ENCODE measurements at places on chromosomes 5 and 9.

GRCh38 chr9:32092031-32092430, 292.4 kb upstream of the ACO1 start:
- no peak for DNase-seq

DNA sequence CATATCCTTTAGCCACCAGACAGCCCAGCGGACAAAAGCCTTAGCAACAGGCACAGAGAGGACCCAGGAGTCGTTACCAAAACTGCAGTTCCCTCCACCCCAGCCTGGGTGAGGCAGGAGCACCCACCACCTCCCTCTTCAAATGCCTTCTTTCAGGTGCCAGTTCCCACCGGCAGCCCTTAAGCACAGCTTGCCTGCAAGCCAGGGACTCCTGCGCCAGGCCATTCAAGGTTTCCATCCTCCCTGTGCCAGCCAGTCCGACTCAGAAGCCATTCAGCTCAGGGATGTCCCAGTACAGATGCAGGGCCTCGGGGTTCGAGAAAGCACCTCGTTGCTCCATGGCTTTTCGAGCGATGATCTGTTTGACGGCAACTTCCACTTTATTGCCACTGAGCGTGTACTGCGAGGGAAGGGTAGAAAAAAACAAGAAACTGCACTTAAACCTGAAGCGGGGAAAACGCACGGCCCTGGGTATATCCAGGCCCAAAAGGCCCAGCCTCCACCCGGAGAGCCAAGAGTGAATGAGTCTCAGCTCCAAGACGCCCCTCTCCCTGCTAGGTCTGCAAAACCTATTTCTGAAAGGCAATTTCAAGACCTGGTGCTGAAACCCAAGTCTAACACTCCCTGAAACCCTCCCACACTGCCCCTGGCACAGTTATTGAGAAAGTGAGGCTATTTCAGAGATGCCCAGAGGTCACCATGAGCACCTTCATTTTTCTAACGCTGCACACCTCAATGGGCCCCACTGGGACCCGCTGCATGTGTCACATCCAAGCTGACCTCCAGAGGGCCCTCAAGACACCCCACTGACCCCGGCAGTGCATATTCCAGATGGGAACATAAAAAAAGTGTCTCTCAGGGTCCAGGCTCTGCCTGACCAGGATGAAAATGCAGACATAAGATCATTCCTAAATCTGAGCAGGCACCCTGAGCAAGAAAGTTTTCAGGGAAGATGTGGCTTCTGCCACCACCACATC, 36.8 kb upstream of the ZNF354A start:
- no peak for DNase-seq

GRCh38 chr9:20152151-20152725, 363.4 kb upstream of the SLC24A2 start:
- DNase-seq = peak; percentile 15

GRCh38 chr9:126615245-126615790, 1.6 kb downstream of the LMX1B start:
- peak; percentile 70 for DNase-seq

- peak; percentile 22 for DNase-seq
Measured at GRCh38 chr5:10679336-10679988, 81.6 kb downstream of the DAP start.

- no peak for DNase-seq
Measured at GRCh38 chr5:94093300-94093699, 351.9 kb upstream of the POU5F2 start.

DNA sequence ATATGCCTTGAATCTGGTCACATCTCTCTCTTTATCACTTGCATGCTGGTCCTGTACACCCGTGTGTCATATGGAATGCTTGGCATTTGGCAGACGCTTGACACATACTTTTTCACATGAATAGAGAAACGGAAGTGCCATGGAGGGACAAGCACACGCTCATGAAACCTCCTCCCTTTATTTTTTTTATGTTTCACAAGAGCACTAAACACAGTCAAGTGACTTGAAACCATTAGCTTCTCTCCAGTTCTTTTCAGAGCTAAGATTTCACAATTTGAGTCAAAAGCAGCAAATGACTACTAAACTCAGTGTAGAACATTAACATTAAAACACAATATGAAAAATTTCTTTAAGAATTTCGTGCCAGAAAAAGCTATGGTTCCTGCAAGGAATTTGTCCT, 151.1 kb downstream of the DOCK2 start:
- no peak for DNase-seq

DNA sequence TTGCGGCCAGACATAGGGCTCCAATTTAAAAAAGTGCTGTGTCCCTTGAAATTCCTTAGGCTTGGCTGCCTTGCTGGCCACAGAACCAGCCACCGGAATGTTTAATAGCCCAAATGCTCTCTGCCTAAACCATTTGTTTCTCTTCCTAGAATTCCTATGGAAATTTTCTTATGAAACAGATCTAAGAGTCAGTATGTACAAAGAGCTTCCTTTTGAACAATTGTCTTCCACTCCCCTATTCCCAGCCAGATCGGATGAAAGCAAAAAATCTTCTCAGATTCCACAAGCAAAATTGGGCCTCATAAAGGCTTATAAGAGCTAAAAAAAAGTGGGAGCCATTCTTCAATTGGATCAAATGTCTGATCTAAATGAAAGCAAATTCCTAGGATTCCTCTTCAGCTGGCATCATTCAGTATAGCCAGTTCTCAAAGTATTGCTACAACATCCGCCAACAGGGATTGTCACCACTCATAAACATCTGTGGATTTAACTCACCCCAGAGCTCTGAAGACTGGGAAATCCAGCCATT, 104.3 kb downstream of the CEMIP2 start:
- DNase-seq = no peak

- DNase-seq = no peak
Measured at GRCh38 chr5:177397875-177398390, 2.5 kb downstream of the PFN3 start.

DNA sequence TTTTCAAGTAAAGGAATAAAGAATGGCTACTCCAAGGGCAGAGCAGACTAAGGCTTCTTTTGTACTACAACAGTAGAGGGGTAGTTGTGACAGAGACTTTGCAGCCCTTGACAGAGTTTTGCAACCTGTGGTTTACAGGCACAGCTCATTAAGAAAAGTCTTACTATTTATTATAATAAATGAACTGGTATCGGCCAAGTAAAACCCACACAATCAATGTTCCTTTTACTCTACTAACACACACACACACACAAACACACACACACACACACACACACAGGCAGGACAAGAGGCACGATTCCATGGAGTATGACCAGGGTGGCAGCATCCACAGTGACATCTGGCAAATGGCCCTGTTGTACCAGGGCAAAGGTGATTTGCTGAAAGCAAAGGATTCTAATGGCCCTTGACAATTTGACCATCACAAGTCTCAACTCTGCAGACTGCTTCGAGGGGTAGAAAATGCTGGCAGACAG, 59.1 kb upstream of the GOLPH3 start:
- DNase-seq = no peak

DNA sequence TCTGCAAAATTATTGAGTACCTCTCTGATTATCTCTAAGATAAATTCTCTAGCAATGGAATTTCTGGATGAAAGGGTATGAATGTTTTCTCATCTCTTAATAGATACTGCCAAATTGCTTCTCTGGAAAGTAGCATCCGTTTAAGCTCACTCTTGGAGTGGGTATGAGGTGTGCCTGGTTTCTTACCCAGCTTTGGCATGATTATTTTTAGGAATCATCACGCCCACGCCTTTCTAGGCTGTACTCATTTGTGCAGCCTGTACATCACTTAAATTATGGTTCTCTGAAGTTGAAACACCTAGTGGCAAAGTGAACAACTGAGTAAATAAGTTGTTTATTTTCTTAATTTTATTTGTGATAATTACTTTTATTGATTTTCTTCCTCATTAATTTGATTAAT, 156.5 kb upstream of the IL12B start:
- no peak for DNase-seq

- peak; percentile 90 for DNase-seq
Measured at GRCh38 chr9:116842658-116843057, 155.6 kb downstream of the TRIM32 start.

DNA sequence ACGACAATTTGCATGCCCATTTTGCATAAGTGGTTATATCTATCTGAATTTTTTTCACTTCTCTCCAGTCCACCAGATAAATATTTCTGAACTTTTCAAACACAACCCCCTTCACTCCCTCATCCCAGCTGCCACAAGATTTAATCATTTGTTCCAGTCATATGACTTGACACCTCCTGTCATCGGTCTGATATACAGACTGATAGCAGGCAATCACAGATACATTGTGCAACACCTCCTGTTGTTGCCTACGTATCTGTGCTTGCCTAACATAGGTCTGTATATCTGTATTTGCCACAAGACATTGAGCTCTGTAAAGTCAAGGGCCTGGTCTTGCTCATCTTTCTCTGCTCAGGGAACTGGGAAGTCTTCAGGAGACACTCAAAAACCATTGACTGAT, 65.6 kb downstream of the GNA14 start:
- no peak for DNase-seq

GRCh38 chr5:143138839-143139238, 264.6 kb downstream of the NR3C1 start:
- no peak for DNase-seq

Measured in NCI-H82 (cell line).